ENCODE measurements at places on chromosomes 3 and 15. TPM values are rescaled to one million over a fixed set of nuclear protein-coding genes. Genes with fewer than 3 reads are reported as not detected.

LTF gene
- polyA plus RNA-seq = not detected

PPCDC gene
- 19.1 TPM for polyA plus RNA-seq

GALNT15 gene
- not detected for polyA plus RNA-seq

MASP1 gene
- polyA plus RNA-seq = not detected

ZIC1 gene
- not detected for polyA plus RNA-seq

TGM4 gene
- polyA plus RNA-seq = 0.83 TPM

FEZF2 gene
- not detected for polyA plus RNA-seq

GHSR gene
- polyA plus RNA-seq = not detected

IQCH gene
- polyA plus RNA-seq = 0.84 TPM

A4GNT gene
- polyA plus RNA-seq = not detected

ZNF502 gene
- polyA plus RNA-seq = 1.3 TPM

SCAMP5 gene
- polyA plus RNA-seq = 0.36 TPM

TLE3 gene
- 14.0 TPM for polyA plus RNA-seq

TLR9 gene
- not detected for polyA plus RNA-seq

MST1R gene
- polyA plus RNA-seq = 104 TPM

EPHB1 gene
- 0.04 TPM for polyA plus RNA-seq
